Ecto neural progenitor cell (in vitro differentiated cells): ENCODE measurements at places on chromosomes 13 and 19.

DNA sequence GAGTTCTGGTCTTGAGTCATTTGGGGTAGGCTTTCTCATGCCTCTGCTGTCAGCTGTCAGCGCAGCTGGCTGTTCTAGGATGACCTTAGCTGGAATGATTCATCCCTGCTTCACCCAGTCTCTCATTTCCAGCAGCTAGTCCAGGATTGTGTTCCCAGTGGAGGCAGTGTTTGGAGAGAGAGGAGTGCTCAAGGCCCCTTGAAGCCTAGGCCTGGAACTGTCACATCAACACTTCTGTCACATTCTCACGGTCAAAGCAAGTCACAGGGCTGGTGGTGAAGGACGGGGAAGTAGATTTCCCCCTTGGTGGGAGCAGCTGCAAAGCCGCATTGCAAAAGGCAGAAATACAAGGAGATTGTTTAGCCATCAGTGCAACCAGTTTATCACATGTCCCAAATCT, 15.2 kb downstream of the TPT1 start:
- DNase-seq = no peak

- no peak for DNase-seq
These were observed 38.0 kb downstream of the KCTD4 start for GRCh38 chr13:45162821-45163220.

DNA sequence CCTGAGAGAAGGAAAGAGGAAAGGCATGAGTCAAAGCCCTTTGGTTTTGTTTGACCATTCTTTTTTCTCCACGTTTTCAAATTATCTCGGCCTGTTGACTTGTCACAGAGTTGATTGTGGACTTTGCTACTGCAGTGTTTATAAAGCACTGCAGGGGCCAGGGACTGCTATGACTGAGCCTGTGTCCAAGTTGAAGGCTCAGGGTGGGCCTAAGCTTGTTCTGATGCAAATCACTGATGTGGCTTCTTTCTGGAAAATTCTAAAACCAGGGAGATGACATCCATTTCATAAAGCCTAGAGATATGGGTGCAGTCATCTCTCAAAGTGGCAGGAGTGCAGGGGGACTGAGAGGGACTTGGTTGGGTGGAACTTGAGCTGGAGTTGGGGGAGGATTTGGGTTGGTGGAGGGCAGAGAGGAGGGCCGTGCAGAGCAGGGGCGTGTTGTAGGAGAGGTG, 1.2 kb upstream of the CXCL17 start:
- DNase-seq = no peak

DNA sequence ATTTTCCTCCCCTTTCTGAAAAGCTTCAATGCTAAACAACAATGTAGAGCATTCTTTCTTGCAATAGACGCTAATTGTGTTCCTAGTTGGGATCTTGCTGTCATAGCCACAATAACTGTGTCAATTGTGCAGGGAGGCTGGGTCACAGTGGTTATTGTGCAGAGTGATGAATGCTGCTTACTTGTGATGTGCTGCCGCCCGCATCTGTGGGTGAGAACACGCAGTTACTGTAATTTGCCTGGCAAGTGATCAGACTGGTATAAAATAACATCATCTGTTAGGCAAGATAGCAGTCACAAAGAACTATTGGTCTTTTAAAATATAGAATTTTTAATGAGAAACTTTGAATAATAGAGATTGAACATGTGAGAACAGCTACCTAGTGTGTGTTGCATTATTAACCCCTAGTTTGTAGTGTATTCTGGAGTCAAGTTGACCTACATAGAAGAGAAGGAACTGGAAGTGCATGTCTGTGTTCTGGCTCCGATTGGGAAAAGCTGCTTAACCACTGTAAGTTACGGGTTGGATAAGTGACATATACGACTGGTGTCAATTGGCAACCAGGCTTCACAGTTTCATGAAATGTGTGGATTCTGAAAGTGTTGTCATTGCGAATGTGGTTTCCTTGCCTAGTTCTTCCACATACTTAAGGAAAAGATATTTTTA, 43.6 kb downstream of the SLAIN1 start:
- DNase-seq = no peak
